ENCODE measurements at places on chromosomes 13 and 19.

DNA sequence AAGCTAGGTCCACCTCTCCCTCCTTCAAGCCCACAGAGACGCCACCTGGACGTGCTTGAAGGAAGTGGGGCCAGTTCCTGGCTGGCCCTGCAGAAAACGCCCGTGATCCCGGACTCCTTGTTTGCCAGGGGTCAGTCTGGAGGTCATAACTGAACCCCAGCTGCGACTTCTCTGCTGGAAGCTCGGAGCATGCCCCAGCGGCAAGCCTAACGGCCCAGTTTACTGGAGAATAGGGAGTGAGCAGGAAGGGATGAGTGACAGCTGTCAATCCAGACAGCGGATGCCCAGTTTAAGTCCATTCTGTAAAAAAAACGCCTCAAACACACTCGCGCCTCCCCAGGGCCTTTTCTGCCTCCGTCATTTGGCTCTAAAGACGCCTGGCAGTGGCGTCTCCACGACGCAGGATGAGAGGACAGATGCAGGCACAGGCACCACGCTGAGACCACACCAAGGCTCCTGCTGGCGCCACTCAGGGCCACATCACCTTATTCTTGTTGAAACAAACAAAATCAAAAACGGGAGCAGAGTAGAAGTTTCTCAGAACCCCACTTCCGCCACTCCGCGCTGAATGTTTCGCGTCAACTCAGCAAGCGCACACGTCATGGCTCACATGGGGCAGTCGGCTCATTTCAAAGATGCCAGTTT, 57.6 kb downstream of the RASA3 start:
- DNase-seq = no peak

DNA sequence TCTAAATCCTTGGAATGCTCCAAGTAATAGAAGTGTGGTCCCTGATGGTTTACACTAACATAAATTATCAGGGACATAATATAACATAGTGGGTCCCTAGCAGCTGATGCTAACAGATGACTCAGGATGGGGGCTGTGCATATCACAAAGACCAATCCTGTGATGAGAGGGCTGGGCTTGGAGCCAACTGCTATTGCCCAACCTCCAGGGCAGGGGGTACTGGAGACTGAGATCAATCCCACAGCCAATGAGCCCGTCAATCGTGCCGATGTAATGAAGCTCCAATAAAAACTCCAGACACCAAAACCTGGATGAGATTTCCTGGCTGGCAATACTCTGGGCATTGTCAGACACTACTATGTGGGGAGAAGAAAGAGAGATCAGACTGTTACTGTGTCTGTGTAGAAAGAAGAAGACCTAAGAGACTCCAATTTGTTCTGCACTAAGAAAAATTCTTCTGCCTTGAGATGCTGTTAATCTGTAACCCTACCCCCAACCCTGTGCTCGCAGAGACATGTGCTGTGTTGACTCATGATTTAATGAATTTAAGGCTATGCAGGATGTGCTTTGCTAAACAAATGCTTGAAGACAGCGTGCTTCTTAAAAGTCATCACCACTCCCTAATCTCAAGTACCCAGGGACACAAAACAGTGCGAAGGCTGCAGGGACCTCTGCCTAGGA, 33.4 kb downstream of the ABCC4 start:
- no peak for DNase-seq

DNA sequence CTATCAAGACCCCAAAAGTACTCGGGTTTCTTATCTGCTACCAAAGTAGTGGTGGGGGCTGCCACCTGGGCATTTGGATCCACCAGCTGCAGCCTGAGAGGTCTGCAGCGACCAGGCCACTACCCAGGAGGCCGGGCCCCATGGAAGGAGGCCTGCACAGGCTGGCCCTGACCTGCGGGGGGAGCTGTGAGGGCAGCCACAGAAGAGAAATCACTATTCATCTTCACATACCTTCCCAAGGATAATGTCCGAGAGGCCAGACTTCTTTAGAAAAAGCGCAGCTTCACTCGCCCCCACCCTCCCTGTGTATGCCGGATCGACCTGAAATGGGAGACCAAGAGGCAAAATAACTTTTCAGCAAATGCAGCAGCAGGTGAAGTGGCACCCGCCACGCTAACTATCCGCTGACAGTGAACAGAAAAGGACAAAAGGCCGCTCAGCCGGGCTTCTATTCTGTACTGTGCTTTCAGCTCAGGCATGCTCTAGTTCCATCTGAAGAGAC, 30.1 kb downstream of the EPS15L1 start:
- DNase-seq = no peak

DNA sequence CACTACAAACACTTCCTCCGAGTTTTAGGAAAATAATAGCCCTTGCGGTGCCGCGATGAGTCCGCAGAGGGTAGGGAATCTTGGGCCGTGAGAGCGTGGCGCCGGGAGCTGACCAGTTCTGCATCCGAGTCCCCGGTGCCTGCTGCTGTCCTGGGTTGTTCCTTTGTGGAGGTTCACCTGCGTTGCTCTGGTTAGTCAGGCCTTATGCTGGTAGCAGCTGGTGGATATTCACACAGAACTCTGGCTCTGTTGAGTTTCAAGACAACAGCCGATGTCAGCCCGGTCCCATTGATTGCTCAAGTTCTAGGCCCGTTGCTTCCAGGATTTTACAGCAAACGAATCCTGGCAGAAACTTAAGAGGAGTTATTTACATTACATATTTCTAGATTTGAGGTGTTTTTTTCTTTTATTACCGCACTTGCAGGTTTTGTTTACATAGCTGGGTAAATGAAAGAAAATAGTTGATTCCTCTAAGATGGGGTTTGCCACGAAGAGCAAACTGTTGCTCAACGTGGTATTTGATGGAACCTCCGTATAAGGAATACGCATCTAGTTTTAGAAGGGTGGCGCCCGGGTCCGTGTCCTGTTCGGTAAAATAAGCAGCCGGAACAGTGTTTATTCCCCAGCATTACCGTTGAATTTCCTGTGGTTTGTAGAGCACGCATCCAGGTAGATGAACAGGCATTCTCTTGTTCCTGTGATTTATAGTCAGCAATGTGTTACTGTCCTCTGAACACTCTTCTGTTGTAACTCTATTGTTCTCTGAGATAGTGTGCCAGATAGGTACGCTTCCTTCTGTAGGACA, 1.3 kb downstream of the CLDN10 start:
- DNase-seq = no peak

DNA sequence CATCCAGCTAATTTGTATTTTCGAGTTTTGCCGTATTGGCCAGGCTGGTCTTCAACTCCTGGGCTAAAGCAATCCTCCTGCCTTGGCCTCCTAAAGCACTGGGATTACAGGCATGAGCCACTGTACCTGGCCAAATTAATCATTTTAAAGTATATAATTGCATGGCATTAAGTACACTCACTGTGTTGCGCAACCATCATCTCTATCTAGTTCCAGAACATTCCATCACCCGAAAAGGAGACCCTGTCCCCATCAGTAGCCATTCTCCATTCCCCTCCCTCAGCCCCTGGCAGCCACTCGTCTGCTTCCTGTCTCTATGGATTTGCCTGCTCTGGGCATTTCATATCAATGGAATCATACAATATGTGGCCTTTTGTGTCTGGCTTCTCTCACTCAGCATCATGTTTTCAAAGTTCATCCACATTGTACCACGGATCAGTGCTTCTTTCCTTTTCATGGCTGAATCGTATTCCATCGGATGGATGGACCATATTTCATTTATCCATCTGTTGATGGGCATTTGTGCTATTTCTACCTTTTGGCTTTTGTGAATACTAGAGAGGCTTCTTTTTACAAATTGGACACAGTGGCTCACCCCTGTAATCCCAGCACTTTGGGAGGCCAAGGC, 13.1 kb downstream of the PGPEP1 start:
- DNase-seq = no peak

Data from anterior cingulate cortex (tissue), 58 donors.